ENCODE measurements at places on chromosomes 16 and 17. TPM values are rescaled to one million over a fixed set of nuclear protein-coding genes. Genes with fewer than 3 reads are reported as not detected.

DNA sequence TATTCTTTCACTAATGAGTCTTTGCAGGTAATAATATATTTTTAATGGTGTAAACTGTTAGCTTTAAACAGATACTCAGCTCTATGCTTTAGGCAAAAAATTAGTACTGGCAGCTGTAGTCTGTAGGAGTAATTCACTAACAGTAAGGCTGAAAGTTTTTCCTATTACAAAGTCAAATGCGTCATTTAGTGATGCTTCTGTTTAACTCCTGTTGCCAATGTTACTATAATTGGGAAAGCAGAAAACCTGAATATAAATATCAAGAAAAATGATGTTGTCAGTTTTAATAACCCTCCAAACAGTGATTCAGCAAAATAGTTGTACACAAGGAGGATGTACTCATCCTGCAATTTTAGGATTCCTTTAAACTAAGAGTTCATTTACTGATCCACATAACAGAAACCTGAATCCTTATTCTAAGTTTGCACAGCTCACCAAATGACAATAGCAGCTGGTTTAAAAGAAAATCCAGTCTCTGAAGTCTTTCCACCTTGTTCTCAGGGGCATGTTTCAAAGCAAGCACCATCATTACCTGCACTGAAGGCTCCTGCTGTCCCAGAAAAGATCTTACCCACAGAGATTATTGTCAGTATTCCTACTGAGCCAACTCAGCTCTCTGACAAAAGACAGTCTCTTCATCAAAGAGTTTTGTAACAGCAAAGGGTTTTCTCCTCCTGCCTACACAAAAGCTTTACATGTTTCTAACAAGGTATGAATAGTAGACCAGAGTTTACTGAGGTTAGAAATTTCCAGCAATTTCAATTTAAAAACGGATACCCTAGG is 4.2 kb downstream of the CDR2 start:
- DNase-seq, result no peak

DNA sequence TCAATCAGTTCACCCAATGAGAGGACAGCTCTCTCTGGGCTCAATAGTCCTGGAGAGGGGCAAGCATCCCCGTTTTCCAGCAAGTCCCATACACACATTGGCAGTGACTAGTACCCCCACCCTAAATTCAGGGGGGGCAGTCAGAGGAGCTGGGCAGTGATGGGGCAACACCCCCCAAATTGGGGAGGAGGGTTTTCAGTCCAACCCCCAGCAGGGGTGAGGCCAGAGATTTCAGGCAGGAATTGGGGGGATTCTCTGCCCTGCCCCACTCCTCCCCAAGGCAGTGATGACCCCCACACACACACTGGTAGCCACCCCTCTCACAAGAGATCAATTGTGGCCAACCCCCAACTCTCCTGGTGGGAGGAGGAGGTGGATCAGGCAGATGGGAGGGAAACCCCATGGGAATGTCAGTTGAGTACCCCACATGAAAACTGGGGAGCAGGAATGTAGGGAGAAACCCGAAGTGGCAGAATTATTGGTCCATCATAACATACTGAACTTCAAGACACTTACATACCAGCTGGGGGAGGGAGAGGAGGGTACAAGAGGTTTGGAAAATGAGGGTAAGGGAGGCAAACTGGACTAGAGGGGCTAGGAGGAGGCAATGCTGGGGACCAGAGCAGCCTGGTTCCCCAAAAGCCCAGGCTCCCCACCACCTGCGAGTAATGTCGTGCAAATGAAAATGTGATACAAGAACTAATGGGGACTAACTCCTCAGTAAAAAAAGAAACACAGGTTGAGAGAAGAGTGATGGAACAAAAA is 3.1 kb downstream of the VAMP2 start:
- no peak for DNase-seq

- DNase-seq, result no peak
These were observed 6.2 kb upstream of the ELAC2 start for GRCh38 chr17:13024016-13024415.

DNA sequence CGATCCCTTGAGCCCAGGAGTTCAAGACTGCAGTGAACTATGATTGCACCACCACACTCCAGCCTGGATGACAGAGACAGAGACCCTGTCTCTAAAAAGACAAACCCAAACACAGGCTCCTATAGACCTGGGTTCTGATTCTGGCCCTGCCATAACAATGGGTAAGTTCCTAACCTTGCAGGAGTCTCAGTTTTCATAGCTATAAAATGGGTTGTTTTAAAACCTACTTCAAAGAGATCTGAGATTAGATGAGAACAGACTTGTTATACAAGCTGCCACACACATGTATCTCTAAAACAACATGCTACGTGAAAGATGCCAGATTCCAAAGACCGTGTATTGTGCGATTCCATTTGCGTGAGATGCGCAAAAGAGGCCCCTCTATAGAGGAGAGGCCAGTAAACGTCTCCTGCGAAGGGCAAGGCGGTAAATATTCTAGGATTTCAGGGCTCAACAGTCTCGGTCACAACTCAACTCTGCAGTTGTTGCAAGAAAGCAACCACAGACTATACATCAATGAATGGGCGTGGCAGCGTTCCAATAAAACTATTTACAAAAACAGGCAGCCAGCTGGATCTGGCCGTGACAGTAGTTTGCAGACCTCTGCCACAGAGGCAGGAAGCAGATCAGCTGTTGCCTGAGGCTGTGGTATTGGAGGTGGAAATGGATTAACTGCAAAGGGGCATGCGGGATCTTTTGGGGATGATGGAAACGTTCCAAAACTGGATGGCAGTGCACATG is 5.9 kb downstream of the CORO7 start:
- peak; percentile 61 for DNase-seq

DNA sequence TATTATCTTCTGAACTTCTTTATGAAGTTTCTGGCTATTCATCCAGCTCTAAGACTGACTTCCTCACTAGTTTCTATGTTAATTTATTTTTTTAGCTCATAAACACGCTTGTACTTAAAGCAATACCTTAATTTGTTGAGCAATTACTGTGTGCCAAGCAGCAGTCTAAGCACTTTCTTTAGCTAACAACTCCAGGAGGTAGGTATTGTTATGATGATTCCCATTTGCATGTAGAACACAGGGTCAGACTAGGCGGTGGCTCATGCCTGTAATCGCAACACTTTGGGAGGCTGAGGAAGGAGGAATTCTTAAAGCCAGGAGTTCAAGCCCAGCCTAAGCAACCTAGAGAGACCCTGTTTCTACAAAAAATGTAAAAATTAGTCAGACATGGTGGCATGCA is 19.8 kb downstream of the DNAH3 start:
- DNase-seq, result no peak

The GAS2L2 gene
- polyA plus RNA-seq, result 0.09 TPM

GRCh38 chr17:64297467-64298088 is 34.5 kb upstream of the TEX2 start:
- DNase-seq, result no peak

- no peak for DNase-seq
These were observed 26.9 kb downstream of the HSD17B2 start for GRCh38 chr16:82061861-82062525.

GRCh38 chr16:61862221-61863155 is 173.8 kb downstream of the CDH8 start:
- no peak for DNase-seq

DNA sequence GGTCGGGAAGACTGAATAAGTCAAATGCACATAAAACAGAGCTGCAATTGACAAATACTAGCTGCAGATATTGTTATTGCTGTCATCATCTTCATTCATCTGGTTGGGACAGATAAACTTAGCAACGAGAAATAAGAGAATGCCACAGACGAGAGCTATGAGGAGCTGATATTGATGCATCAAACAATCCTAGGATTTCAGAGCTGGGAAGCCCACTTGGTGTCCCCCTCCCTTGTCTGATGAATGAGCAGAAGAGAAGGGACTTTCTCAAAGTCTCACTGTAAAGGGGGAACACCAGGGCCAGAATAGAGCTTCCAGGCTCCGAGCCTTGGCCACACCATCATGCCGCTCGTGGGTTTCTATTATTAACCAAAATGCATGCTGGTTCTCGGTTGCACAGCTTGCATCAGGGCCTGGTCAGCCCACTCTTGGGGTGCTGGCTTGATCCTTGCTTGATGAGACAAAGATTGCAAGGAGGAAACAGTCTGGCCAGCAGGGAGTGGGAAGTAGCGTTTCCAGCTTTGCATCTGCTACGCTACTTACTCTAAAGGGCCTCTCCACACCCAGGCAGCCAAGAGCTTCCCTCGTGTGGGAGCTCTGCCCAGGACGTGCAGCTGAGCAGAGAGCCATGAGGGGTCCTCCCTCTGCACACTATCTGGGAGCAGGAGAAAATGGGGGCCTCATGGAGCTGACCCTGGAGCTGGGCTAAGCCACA is 28.4 kb upstream of the EMP2 start:
- no peak for DNase-seq

- no peak for DNase-seq
These were observed 191.9 kb downstream of the MRTFB start for GRCh38 chr16:14263011-14263410.

- DNase-seq, result no peak
These were observed 128.8 kb downstream of the FOXL1 start for GRCh38 chr16:86707171-86707570.

GRCh38 chr16:69365901-69366300 is 14.3 kb upstream of the TMED6 start:
- DNase-seq, result no peak

- DNase-seq, result no peak
These were observed 223.1 kb downstream of the ZNF423 start for GRCh38 chr16:49632795-49633184.

The CDH16 gene
- polyA plus RNA-seq, result not detected

The CDH13 gene
- 18.9 TPM for polyA plus RNA-seq

GRCh38 chr17:56717471-56717870 is 116.2 kb downstream of the C17orf67 start:
- no peak for DNase-seq

DNA sequence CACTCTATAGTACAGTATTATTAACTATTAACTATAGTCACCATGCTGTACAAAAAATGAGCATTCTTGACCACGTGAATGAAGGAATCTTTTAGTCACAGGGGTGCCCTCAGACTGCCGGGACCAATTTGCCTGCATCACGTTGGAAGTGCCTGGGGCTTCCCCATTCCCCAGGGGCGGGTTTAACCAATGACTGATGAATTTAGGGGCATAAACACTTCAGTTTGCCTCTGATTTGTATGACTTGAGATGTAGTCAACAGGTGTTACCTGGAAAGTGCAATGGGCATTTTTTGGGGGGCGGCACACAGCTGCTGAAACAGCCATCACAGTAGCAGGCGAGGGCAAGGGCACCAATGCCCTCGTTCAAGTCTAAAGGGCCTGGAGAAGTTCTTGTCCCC is 8.7 kb upstream of the PYY start:
- DNase-seq, result no peak

GRCh38 chr17:17126131-17127110 is 79.7 kb downstream of the PLD6 start:
- no peak for DNase-seq

The TNK1 gene
- 4.8 TPM for polyA plus RNA-seq

The ITGAD gene
- polyA plus RNA-seq, result 0.05 TPM

- DNase-seq, result no peak
These were observed 12.8 kb upstream of the CHMP6 start for GRCh38 chr17:80978499-80979497.

The KCNG4 gene
- not detected for polyA plus RNA-seq

- no peak for DNase-seq
These were observed 40.2 kb downstream of the MAF start for GRCh38 chr16:79560318-79560717.

GRCh38 chr17:64788286-64789060 is 126.4 kb upstream of the SMURF2 start:
- no peak for DNase-seq

DNA sequence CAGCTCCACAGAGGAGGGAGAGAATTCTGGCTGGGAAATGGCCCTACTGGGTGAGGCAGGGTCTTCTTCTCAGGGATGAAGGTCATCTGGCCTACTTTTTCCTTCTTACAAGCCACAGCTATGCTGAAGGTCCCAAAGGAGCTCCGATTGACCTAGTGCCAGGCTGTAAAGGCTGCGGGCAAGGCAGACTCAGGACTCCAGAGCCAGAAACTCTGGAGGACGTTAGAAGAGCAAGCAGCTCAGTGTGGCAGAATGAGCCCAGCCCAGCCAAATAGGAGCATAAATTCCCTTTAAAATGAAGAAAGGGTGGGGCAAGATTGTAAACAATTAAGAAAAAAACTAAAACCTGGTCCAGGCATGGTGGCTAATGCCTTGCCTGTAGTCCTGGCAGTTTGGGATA is 20.1 kb upstream of the CNOT1 start:
- DNase-seq, result no peak

The SLC9A5 gene
- 0.29 TPM for polyA plus RNA-seq

The C1QTNF8 gene
- polyA plus RNA-seq, result not detected

The OR2C1 gene
- 0.09 TPM for polyA plus RNA-seq

GRCh38 chr17:81200201-81200600 is 22.6 kb downstream of the CEP131 start:
- DNase-seq, result no peak

- DNase-seq, result no peak
These were observed 32.2 kb downstream of the RNF157 start for GRCh38 chr17:76208120-76208519.

The ACLY gene
- 51.7 TPM for polyA plus RNA-seq

DNA sequence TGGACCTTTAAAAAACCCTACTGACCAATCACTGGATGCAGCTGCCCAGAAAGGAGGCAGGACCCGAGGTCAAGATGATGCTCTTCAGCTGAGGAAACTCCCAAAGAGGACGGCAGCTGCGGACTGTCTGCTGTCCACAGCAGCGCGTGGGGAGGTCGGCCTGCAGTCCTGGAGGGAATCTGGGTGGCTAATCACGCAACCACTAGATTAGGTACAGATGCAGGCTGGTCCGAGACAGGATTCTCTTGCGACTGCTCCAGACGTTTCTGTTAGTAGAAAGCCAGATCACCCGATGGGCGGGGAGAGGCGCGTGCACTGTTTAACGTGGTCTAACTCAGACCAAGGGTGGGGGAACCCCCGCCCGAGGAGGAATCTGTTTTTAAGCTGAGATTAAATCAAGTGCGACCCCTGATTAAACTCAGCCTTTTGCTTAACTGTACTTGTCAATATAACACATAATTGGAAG is 8.8 kb downstream of the CTRB2 start:
- no peak for DNase-seq

- no peak for DNase-seq
These were observed 25.5 kb upstream of the ABAT start for GRCh38 chr16:8648877-8649276.

- DNase-seq, result no peak
These were observed 79.8 kb upstream of the TBC1D3K start for GRCh38 chr17:37844158-37844976.

DNA sequence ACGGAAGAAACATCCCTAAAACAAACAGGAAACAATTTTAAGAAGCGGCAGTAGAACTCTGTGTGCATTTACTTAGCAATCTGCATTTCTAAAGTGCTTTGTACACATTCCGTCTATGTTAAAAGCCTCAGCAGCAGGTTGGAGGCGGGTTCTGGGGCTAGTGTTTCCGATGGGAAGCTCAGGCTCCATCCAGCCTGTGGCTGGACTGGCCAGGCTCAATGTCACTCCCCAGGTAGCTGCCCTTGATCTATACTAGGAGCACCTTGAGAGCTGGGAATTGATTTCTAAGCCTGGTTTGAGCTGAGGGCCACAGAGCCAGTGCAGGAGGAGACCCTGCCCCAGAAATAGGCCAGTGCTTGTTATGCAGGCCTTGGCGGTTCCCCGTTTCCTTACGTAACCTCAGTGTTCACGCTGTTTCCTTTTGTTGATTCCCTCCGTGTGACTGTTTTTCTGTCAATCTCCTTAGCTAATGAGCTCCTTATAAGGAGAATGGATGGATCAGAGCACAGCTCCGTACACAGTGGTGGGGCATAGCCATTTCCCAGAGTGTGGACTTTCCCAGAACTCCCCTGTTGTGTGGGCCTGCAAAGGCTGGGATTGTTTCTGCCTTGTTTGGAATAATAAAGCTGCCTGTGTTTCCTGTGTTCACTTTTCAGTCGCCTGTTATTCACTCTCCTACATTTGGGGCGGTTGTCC is 21.4 kb downstream of the ADORA2B start:
- no peak for DNase-seq

Measured in urinary bladder (tissue), 4 donors.